GM23338 (cell line): ENCODE measurements at places on chromosomes 3 and 15. TPM values are rescaled to one million over a fixed set of nuclear protein-coding genes. Genes with fewer than 3 reads are reported as not detected.
A peak's percentile ranks its signal among the peaks of the same experiment; 100 is the strongest.

- DNase-seq: no peak
Observed at GRCh38 chr3:188320757-188321156, 166.8 kb downstream of the LPP start.

The IGSF10 gene
- 0.94 and 1.4 TPM in 2 replicates for total RNA-seq

- no peak for DNase-seq
Observed at GRCh38 chr3:101204246-101204645, 116.1 kb downstream of the IMPG2 start.

The BOC gene
- total RNA-seq: 3.0 and 4.1 TPM in 2 replicates

- no peak for DNase-seq
Observed at GRCh38 chr15:44695294-44695693, 15.8 kb downstream of the PATL2 start.

- DNase-seq: peak; percentile 81
Observed at GRCh38 chr3:143121241-143122088, 1.9 kb downstream of the CHST2 start.

DNA sequence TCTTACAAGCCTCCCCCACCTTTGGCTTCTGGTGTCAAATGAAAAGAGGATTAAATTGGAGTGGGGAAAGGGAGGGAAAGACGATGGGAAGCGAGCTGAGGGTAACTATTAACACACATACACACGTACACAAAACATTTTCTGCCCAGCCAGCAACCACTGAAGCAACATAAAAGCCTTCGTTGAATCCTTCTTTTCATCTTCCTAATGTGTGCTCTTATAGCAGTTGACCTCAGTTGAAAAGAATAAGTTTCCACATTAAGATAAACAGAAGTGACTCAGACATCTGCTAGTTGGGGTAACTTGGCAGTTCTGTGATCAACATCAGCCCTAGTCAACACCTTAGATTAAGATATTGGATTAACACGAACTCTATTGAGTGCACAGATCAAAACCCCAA is 558.5 kb downstream of the MECOM start:
- DNase-seq: no peak

The CRYBG3 gene
- 6.3 and 8.9 TPM in 2 replicates for total RNA-seq

GRCh38 chr3:12301513-12301912 is 12.6 kb downstream of the PPARG start:
- no peak for DNase-seq

The LINS1 gene
- 11.1 and 15.4 TPM in 2 replicates for total RNA-seq

DNA sequence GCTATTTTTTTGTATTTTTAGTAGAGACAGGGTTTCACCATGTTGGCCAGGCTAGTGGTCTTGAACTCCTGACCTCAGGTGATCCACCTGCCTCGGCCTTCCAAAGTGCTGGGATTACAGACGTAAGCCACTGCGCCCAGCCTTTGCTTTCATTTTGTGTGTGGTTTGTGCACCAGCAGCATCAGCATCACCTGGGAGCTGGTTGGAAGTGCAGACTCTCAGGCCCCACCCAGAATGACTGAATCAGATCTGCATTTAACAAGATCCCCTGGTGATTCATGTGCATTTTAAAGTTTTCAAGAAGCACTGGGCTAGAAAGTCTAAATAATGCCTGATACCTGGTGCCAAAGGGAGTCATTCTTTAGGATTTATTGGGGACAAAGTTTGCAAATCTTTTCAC is 73.4 kb upstream of the BNIP2 start:
- peak; percentile 64 for DNase-seq

DNA sequence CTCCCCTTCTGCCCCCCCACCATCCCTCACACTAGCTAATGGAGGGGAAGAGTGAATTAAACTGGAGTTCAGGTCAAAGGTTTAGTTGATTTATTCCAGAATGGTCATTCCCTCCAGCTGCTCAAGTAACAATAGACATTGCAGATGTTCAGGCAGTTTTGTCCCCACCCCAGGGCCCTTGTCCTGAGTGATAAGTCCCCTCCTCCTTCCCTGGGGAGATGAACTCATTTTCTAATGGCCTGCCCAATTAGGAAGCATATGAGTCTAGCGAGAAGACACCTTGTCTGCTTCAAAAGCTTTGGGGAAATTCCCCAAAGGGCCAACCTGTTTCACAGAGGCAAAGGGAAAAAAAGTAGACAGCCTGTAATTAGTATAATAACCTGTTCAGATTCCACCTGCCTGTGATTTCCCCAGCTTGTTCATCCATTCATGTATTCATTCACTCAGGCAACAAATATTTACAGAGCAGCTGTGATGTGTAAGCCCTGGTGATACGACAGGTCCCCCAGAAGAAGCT is 165.3 kb downstream of the SHQ1 start:
- DNase-seq: no peak

DNA sequence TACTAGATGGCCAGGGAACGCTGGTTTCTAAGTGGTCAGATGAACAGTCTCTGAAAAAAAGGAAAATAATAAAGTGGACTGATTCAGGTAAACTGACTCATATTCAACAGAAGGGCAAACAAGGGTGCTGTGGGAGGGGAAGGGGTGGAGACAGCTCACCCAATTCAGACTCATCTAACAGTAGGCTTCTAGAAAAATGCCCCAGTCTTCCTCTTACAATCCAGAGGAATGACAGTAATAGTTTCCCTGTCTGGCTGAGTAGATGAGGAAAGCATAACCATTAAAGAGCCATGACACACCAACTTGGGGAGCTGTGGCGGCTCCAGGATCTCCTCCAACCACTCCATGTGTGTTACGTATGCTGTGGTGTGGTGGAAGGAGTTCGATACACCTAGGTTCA is 231.4 kb upstream of the UMPS start:
- DNase-seq: no peak

The SLC12A8 gene
- 10.1 and 15.9 TPM in 2 replicates for total RNA-seq

The ZPLD1 gene
- not detected in 2 replicates for total RNA-seq

- no peak for DNase-seq
Observed at GRCh38 chr3:136750209-136750896, 1.8 kb downstream of the STAG1 start.

The ACKR2 gene
- total RNA-seq: 0.35 and 0.58 TPM in 2 replicates

DNA sequence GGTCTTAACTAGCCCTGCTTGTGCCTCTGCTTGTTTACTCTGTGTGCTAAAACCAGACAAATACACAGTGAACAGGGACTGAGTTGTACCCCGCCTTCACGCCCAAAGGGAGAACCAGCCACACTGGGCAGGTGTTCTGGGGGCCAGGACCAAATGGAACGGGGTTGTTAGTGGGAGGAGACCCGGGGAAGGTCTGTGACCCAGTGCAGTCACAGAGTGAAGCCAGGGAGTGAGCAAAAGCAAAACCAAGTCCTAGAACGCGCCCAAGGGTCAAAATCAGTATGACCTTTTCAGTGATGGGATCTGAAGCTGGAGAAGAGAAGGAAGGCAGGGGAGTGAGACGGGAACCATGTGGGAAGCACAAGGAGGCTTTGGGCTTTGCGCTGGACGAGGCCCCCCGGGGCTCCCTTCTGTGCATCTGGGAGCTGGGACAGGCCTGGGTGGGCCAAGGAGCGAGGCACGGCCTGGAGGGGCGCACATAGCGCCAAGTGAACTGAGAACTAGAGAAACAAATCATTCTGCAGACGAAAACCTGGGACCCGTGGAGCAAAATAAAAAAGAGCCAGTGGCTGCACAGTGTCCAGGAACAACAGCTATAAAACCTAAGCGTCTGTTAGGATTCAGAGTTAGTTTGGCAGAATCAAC is 78.3 kb upstream of the ALDH1A3 start:
- DNase-seq: no peak

GRCh38 chr3:66441129-66441528 is 59.7 kb downstream of the LRIG1 start:
- DNase-seq: peak; percentile 44

DNA sequence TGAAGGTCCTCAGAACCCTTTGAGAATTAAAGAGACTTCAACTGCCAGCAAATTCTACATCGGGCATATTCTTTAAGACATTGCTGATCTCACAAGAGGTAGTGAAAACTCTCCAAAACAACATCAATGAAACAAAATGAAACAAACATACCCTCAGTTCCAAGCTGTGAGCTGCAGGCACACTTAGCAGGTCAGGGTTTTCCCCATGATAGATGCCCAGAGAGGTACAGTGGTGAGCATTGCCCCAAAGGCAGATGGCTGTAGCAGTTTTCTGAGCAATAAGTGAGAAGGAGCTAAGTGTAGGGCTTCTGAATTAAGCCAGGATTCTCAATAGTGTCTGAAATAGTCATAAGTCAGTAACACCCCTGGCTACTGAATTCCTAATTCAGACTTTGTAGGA is 96.1 kb upstream of the TSEN2 start:
- no peak for DNase-seq

DNA sequence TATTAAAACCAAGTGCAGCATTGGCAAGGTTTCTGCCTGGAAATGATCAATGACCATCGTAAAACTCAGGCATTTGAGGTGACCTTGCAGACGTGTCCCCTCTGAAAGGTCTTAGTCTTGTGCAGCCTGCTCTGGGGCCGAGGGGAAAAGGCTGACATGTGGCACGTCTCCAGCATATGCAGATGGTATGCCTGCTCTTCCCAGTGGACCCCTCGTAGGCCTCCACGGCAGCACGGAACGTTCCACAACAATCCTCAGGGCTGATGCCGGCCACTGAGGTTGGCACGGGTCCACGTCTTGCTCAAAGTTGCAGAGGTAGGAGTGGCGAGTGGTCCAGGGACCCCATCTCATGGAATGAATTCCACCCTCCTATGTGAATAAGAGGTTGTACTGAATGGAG is 247.5 kb upstream of the LYSMD4 start:
- DNase-seq: no peak

DNA sequence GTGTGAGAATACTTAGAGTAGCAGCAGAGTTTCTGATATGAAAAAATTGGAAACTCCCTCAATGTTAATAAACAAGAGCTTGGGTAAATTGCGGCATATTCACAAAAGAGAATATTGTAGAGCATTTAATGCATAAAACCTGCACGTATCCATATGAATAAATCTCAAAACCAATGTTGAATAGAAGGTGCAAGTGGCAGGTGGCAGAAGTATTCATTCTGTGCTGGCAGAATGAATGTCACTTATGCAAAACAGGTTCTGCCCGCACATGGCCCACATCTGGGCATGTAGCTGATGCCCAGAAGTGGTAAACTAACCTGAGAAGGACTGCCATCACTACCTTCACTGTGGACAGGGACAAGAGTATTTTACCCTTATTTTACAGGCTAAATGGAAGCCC is 14.1 kb upstream of the PRSS50 start:
- DNase-seq: no peak

The SLC9C1 gene
- 0.97 and 1.7 TPM in 2 replicates for total RNA-seq

DNA sequence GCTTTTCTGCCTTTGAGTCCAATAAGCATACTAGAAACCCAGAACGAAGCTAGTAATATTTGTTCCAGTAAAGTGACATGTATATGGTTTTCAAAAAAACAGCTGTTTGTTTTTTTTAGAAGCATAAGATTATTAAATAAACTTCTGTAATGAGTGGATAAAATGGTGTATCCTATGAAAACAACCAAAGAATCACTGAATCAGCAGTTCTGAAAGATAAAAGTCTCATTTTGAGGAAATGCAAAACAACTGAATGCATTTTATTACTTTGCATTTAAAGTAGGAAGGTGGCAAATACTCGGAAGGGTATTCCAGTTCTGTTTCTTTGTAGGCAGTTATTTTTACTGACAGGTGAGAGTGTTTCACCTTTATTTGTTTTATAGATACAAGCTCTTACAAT is 107.0 kb downstream of the CNTN4 start:
- no peak for DNase-seq

DNA sequence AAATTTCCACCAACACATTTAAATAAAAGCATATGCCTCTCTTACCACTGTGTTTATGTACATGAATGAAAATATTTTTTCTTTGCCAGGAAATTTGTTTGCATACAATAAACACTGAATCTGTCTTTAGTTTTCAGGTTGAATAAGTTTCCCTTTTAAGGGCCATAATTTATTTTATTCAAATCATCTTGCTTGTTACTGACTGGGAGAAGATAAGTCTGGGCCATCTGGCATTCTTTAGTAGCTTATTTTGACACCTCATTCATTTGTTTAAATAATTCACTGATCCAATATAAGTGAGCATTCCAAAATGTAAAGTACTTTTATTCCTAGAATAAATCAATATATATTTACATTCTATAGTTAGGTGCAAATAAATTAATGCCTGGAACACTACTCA is 1001.3 kb downstream of the PLOD2 start:
- DNase-seq: no peak

DNA sequence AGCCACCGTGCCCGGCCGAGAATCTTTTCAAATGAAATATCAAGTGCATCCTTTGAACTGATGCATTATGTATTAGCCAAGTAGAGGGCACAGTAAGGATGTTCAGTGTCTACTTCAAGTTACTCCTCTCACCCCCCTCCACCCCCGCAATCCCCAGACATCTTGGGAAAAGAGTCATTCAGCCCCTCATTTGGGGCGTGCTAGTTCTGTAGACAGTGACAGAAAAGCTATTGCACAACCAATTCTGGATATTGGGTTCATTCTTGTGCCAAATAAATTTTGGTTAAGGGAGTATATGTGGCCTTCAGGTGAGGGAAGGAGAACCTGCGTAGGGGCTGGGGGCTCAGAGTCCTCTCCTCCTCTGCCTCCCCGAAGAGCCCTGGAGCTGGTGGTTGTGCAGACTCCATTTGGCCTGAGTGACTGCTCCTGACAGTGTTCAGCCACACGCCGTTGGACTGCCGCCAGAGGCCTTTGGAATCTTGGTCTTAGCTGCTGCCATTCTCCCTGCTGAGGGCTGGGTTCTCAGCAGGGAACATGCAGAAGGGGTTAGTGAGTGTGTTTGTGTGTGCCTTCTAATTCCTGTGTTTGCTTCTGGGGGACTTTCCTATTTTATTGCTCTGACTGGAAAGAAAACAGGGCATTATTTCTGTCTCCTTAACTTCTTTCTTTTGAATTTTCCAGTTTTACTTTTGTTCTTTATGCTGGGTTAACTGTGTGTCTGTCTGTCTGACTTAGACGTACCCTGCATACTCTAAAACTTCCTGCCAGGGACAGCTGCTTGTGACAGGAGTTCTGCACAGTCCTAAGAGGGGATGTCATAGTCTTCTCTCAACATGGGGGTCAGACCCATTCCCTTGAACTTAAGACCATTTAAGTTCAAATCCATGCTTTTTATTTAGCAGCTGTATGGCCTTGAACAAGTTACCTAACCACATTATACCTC is 21.0 kb downstream of the RARB start:
- no peak for DNase-seq

- no peak for DNase-seq
Observed at GRCh38 chr3:11810276-11810675, 36.4 kb downstream of the TAMM41 start.

DNA sequence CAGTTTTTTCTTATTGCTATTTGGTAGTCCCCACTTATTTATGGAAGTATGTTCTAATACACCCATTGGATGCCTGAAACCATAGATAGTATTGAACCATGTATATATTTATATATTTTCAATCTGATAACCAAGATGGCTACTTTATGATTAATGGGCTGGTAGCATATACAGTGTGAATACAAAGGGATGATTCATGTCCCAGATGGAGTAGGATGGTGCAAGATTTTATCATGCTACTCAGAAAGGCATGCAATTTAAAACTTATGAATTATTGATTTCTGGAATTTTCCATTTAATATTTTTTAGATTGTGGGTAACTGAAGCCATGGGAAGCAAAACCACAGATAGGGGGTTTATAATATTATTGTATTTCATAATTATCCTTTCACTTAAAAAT is 35.2 kb downstream of the AP4E1 start:
- DNase-seq: no peak

The CHRNA5 gene
- total RNA-seq: 19.6 and 26.2 TPM in 2 replicates

- DNase-seq: peak; percentile 51
Observed at GRCh38 chr3:41893977-41894376, 67.9 kb downstream of the ULK4 start.
